Activated CD4-positive, alpha-beta T cell treated with anti-CD3 and anti-CD28 coated beads for 4 hours (primary cell): ENCODE measurements at places on chromosomes 2 and 18.
A peak's percentile ranks its signal among the peaks of the same experiment; 100 is the strongest.

DNA sequence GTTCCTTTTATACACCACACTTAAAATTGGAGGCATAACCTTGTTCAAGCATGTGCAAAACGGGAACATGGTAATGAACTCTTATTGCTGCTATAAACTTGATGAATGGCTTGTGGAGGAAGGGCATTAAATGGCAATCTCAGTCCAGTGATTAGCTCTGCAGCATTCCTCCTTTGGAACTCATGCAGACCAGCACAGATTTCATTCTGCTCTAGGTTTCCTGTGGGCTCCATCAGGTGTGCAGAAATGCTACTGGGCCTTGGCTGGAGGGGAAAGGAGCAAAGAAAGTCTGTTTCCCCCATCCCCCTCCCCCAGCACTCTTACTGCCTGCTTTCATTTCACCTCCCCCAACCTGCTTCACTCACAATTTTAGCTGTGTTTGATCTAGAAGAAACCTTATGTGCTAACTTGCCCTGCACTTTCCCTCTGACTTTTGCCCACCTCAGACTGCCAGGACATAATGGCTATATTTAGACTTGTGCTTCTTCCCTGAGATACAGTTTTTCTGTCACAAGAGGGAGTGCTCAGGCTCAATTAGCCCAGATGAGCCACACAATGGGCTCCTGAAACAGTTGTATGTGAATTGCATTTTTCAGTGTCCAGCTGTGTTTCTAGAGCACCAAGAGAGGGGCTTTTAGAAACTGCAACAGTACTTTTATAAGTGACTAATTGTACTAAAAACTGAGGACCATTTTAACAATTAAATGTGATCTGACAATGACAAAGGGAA, 109.8 kb downstream of the FSHR start:
- no peak for DNase-seq

DNA sequence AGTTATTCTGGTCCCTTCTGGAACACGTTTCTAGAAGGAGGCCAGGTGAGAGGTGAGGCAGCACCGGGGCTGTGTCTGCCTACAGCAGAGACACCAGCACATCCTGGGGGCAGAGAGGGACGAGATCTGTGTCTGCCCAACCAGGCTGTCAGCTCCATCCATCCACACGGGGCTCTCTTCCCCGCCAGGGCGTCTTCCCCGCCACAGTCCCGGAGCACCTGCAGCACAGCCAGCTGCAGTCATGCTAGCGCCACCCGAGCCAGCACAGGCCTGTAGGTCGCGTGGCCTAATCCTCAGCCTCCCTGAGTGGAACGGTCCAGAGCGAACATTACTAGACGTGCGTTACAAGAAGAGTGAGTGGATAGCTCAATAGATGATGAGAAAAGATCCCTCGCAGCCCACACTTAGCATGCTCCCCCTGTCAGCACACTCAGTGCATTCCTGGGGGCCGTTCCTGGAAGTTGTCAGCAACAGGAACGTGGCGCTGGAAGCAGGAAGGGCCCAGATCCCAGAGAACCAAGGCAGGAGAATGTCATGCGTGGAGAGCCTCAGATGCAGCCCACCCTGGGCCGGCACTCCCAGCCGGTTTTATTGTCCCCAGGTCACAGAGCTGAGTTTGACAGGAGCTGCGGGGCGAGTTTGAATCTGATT, 179.0 kb downstream of the TWIST2 start:
- DNase-seq: no peak

DNA sequence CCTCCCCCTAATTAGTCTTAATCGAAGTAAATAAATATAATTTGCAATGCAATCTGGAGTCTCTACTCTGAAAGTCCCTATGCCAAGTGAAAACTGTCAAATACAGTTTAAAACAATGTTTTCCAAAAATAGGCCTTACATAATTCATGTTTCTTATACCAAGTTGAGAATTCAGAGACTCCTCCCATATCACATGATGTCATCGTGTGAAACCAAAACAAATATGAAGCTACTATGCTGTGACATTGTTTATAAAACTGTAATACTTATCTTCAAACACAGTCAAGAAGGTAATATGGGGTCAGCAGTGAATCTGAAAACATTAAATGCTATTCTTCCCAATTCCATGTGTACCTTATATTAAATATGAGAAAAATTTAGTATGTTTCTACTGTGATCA, 940.2 kb upstream of the FANCL start:
- DNase-seq: no peak

DNA sequence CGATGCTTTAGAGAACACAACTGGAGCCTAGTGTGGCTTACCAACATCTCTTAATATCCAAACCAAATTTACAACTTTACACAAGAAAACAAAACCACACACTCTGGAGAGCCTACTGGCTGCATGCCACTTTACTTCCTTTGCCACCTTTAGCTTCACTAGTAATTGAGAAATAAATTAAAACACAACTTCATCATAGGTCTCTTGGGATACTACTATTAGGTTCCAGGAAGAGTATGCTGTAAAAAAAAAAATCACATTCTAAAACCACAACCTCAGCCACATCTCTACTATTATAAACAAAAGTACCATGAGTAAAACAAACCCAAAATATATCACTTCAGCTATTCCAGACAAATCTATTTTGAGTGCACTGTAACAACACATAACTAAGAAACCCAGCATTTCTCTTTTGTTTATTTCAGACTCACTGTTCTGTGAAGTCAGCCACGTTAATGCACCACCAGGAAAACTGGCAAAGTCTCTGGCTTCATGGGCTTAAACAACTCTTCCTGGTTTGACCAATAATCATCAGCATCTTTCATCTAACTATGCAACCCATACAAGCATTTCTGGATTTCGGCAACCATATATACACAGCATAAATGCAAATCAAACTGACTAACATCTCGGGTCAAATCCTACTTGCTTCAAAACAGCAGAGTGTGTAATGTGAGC, 59.1 kb downstream of the REV1 start:
- no peak for DNase-seq

DNA sequence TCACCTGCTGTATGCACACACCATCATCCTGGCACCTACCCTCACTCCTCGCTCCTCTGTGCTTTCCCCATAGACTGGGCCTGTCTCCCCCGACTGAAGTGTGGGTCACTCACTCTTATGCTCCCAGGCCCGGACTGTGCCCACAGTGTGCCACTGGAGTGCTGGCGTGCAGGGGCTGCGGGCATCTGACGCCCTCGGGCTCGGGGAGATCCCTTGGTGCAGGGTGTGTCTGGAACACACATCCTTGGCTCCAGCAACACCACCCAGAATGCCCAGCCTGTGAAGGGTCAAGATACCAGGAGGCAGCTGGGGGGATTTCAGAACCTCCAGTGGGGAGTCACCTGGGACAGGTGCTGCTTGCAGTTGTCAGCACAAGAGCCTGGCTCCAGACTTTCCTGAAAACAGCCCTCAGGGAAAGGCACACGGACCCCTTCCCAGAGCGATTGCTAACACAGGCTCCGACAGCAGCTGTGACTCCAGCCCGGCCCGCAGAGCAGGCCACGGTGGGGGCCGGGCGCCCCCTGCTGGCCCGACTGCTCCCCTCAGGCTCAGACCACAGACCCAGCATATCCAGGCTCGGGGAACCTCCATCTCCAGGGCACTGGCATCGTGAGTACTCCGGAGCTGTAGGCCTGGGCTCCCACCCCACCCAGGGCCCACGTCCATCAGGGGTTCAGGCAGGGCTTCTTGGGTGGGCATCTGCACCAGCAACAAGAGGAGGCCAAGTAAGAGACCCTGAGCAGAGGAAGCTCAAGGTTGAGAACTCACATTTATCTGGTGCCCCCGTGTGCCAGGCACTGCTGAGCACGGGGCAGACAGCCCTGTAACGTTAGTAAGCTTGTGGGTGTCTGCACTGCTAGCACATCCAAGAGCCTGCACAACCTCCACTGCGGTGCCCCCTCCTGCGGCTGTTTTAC, 8.6 kb downstream of the HS1BP3 start:
- DNase-seq: peak; percentile 60
